Activated T-cell treated with anti-CD3 and anti-CD28 coated beads for 24 hours (primary cell): ENCODE measurements at places on chromosomes 5 and 9.

DNA sequence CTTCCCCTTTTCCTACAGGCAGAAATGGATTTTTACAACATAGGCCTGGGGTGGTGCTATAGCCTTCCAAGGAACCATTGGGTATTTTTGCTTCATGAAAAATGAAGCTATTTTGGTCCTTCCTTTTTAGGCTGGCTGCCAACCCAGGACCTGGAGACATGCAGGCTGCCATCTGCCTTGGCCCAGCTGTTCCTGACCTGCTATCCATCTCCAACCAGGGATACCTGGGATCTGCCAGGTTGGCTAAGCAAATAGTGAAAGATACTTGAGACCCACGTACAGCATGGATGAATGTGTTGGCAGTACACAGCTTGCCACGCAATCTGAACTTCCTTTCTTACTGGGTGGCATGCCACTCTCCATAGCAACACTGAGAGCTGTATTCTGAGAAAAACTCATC is 31.1 kb downstream of the MRPS27 start:
- DNase-seq = no peak

GRCh38 chr9:7976856-7977255 is 177.3 kb upstream of the DMAC1 start:
- no peak for DNase-seq

GRCh38 chr5:67152400-67152799 is 44.2 kb downstream of the CD180 start:
- DNase-seq = no peak

GRCh38 chr5:39765366-39765765 is 340.6 kb upstream of the DAB2 start:
- DNase-seq = no peak

DNA sequence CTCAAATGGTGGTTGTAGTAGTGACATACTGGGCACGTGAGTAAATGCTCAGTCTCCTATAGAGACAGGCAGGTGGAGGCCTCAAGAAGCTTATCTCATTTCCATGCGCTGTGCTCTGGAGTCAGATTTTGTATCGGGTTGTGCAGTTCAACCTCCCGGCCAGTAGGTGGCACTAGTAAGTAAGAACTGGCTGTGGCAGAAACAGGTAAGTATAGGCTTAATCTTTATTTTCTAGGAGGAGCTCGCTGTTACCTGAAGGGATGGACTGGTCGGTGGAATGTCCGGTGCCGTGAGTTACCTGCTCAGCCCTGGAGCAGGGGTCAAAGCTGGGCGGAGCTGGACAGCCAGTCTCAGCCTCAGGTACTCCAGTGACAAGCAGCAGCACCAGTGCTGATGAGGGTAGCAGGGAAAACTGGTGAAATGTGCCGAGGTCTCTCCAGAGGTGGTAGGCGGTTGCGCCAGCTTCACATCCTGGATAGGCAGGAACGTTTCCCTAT is 880.1 kb upstream of the SEMA6A start:
- DNase-seq = peak; percentile 8

- DNase-seq = no peak
Measured at GRCh38 chr5:167478188-167478587, 813.3 kb upstream of the WWC1 start.

GRCh38 chr9:121783521-121784507 is 132.4 kb downstream of the DAB2IP start:
- no peak for DNase-seq

- DNase-seq = no peak
Measured at GRCh38 chr5:103111468-103111867, 8.5 kb downstream of the GIN1 start.

GRCh38 chr5:14706615-14707021 is 42.1 kb downstream of the OTULIN start:
- DNase-seq = no peak
